ENCODE measurements at places on chromosomes 3 and 15.

GRCh38 chr3:140770977-140771667, 93.3 kb downstream of the TRIM42 start:
- DNase-seq: no peak

- no peak for DNase-seq
These were observed 162.9 kb upstream of the FAM3D start for GRCh38 chr3:58829321-58830000.

DNA sequence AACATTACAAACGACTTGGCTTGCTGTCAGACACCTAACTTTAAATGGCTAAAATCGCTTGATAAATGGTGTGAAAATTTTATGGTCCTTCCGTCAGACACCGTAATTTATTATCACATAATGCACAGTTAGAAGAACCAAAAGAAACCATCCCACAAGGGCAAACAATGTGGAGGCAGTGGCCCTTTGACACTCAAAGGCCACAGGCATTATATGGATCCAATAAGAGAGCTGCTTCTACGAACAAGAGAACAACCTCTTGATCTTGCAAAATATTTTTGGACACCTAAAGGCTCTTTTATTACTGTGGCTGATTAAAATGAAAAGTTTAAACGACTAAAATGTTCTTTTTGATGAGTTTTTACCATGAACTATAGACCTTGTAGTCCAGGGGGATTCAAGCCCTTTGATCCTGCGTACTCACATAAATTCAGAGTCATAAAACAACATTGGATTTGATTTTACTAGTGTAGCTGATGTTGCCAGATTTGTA, 202.8 kb downstream of the FMN1 start:
- DNase-seq: no peak

GRCh38 chr15:95259965-95260364, 1028.6 kb downstream of the MCTP2 start:
- DNase-seq: no peak

- no peak for DNase-seq
These were observed 45.8 kb upstream of the CCDC50 start for GRCh38 chr3:191283400-191283799.

DNA sequence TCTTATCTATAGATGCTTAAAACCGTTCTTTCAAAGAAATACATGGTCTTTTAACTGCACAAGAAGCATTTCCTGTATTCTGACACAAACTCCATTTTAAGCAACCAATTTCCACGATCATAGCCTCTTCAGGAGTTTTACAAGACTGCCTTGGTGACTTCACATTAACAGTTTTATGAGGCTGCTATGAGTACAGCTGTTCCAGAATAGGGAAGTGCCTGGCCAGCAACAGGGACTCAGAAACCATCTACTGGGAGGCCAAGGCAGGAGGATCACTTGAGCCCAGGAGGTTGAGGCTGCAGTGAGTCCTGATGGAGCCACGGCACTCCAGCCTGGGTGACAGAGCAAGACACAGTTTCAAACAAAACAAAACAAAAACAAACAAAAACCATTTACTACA, 78.4 kb downstream of the B3GNT5 start:
- DNase-seq: no peak

DNA sequence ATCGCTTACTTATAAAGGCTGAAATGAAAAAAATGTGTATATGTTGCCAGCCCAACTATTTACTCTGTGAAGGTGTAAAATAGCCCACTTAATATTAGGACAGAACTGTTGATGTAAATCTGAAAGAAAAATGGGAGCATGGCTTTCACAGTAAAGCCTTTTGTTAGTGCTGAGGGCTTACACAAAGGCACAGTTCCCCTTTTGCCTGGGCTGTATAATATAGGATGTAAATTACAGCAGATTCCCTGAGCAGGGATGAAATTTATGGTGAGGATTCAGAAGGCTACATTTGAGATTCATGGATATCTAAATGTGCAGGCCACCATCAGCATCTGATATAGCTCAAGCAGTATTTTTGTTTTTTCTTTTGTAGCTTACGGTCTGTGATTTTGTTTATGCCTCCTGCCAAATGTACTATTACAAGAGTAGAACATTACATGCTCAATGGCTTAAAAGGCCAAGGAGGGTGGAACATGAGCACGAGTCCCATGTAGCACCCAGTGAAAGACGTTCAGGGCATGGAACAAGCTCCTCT, 109.1 kb upstream of the ATP10A start:
- DNase-seq: no peak

GRCh38 chr3:153553605-153553945, 391.5 kb downstream of the RAP2B start:
- DNase-seq: no peak

DNA sequence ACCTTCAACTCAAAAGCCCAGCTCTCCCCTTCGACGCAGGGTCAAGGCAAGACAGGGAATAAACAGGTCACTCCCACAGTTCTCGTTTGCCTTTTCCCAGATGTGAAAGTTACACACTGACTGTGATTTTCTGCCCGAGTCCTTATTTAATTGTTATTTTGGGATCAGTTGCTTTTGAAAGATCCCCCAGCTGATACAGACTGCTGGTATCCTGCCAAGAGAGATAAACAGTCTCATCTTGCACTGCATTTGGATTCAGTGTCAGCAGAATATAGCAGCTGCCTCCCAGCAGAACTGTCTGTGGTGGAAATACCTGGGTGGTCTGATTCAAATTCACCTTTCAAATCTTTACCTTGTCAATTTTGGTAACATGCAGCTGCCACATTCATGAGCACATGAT, 56.0 kb upstream of the FAM3D start:
- DNase-seq: no peak

GRCh38 chr3:79018671-79019136, 749.1 kb downstream of the ROBO1 start:
- peak; percentile 71 for DNase-seq

DNA sequence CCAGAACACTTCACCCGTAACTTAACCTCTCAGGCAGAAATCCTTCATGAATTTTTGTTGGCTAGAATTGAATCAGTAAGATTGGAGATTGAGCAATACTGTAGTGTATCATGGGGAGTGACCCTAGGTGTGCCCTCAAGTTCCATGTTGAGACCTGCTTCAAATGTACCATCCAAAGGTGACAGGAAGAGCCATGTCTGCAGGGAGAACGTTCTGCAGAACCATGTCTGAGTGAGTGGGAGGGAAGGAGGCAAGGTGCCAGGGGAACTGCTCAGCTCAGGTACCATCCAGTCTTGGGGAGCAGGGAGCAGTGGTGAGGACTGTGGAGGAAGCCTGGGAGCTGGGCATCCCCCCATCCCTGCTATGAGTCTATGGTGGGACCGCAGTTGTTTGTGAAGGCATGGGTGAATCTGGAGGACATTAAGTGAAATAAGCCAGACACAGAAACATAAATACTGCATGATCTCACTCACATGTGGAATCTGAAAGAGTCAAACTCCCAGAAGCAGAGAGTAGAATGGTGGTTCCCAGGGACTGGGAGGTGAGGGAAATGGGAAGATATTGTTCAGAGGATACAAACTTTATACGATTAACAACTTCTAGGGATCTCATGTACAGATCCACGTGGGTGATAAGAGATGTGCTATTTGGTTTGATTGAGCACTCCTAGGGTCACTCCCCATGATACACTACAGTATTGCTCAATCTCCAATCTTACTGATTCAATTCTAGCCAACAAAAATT, 23.3 kb downstream of the CFAP161 start:
- DNase-seq: no peak

GRCh38 chr15:37695719-37696118, 238.7 kb upstream of the TMCO5A start:
- DNase-seq: no peak

- no peak for DNase-seq
These were observed 102.8 kb downstream of the PEX5L start for GRCh38 chr3:179933914-179934313.

GRCh38 chr3:70400194-70400593, 87.8 kb upstream of the MDFIC2 start:
- no peak for DNase-seq

DNA sequence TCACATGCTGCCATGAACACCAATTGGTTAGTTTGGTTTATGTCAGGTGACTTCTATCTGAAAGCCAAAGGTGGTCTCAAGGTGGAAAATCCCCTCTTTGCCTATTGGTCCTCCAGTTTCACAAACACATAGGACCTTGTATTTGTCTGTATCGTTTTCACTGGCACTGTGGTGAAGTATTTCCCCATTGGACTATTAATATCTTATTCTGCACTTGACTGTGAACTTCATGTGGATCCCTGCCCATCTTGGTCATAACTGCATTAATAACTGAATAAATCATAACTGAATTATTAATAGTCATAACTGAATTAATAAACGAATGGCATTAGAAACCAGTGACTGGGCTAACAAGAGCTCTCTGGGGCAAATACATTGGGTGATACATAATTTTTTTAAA, 341.3 kb upstream of the ADAMTS9 start:
- no peak for DNase-seq

GRCh38 chr15:48962662-48963523, 826 bp downstream of the SHC4 start:
- DNase-seq: peak; percentile 53

GRCh38 chr15:75348034-75348561, 1.3 kb downstream of the NEIL1 start:
- peak; percentile 36 for DNase-seq

DNA sequence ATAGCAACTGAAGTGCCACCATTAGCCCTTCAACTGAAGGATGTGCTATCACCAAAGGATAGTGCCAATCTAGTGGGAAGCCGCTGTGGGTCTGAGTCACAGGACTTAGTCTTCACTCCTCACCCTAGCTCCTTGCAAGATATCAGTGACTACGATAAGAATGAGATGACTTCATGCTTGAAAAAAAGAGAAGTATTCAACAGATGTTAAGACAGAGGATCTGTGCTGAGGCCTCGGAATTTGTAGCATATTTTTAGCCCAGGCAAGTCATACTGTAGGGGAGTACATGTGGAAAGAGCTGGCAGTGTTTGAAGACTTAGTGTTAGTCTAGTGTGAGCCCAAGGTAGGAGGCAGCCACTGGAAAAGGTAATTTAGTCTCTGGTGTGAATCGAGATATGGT, 270.7 kb upstream of the LRTM1 start:
- no peak for DNase-seq

- DNase-seq: no peak
These were observed 142.5 kb downstream of the KLF13 start for GRCh38 chr15:31468911-31469785.

DNA sequence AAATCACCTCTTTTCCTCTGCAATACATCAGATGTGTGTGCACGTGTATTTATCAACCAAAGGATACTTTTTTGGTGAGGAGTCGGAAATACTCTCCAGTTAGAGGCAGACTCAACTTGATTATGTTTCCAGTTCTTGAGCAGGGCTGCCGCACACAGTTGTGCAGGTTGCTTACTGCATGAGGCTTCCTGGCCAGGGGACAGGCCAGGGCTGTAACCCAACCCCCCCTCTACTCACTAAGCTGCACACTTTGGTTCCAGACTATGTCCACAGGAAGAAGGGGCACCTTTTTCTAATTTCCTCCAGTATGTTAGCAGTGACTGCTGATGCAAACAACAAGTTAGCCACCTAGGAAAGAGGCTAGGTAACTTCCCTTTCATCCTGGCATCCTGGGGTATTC, 476.9 kb upstream of the TBL1XR1 start:
- no peak for DNase-seq

GRCh38 chr3:153855772-153856171, 265.4 kb upstream of the ARHGEF26 start:
- DNase-seq: no peak

DNA sequence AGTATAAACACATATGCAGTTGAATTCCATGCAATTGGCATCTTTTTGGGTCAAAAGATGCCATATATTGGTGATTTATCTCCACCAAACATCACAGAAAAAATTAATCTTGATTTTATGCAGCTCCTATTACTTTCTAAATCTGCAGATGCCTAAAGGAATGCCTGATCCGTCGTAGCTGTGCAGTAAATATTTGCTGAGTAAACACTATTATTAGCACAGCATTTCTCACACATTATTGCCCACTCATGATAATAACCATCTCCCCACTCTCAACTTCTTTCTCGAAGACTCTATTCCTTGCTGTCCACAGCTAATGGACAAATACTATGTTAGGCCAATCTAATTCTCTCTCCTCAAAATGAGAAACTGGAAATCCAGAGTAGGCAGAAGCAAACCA, 625.2 kb downstream of the ZIC1 start:
- DNase-seq: no peak

DNA sequence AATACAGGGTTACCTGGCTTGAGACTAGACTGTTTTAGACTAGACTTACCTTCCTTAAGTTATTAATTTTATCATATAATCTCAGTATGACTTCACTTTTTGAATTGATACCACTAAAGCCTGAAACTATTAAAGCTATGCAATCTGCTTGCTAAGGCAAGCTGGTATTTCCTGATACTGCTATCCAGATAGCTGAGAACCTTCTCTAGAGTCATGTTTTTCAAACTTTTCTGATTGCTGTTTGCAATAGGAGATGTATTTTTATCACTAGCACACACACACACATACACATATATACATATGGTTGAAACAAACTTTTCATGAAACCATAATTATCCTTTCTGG, 9.3 kb upstream of the MAGI1 start:
- DNase-seq: no peak

GRCh38 chr3:14803101-14803980, 15.4 kb upstream of the FGD5 start:
- DNase-seq: no peak

- no peak for DNase-seq
These were observed 52.4 kb upstream of the SELENOK start for GRCh38 chr3:53944028-53944427.

DNA sequence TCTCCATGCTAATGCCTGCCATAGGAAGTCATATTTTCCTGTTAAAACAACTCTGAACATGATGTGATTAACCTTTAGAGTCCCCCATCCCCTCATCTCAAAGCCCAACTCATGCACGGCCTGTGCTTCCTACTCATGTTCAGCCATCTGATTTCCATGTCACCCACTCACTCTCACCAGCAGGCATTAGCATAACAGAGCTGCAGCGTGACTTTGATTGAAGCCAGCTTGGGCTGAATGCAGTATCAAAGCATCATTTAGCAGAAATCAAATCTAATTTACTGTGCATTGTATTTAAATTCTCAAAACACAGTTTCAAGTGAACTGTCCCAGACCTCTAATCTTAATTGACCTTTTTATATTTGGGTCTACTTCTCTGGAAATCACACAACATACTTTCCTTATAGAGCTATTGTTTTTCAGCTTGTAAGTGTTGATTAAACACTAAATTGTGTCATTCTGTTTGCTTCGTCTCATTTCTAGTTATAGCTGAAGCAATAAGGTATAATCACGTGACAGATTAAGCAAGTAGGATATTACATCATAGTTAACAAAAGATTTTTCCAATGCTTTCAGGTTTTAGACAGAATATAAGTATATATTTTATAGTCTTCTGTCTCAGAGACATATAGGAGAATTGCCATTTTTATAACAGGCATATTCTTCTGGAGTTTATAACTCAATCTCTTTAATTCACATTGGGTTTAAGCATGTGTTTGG, 501.5 kb downstream of the ROBO2 start:
- DNase-seq: peak; percentile 27
